ENCODE measurements at places on chromosomes 3 and 15.

- DNase-seq = no peak
Measured at GRCh38 chr15:64954395-64954794, 35.3 kb downstream of the SPG21 start.

DNA sequence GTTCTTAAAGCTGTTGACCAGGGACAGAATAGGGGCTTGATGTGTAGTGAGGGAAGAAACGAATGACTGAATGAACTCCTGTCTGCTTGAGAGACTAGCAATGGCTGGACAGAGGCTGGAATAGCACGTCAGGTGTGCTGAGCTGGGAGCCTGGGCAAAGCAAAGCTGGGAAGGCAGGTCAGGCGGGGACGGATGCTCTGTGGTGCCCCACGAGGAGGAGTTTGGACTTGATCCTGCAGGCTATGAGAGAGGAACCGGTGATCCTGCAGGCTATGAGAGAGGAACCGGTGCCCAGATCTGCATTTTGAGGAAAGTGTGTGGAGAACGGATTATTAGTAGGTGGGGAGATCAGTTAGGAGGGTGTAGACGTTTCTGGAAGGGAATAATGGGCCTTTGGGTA lies 31.3 kb upstream of the PSTPIP1 start:
- no peak for DNase-seq

DNA sequence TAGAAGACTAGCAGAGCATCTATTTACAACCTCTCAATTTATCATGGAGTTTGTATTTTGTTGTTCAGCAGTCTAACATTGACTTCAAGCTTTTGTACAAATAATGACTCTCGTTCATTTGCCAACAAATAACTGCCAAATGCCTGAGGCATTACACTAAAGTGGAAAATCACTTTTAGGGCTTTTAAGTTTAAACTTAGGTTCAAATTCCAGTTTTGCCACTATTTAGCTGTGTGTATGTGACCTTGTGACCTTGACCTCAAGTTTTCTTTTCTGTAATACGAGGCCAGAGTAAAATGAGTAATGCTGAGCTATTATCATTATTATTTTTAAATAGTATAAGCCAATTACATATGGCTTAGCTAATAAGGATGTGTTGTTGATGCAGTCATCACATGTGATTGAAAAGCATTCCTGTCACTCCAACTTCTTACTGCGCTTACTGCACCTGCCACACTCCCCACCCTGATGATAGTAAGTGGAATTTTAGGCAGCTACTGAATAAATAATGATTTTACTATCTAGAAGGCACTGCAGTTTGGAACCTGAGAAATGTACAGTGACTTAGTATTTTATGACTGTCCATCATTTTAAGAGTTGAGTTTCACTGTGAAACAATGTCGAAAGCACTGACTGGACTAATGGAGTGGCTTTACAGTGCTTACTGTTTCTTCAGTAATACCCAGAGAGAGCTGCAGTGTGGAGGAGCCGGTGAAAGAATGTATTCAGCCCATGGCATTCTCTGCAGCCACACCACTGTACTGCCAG lies 16.3 kb downstream of the ARL8B start:
- DNase-seq = no peak

DNA sequence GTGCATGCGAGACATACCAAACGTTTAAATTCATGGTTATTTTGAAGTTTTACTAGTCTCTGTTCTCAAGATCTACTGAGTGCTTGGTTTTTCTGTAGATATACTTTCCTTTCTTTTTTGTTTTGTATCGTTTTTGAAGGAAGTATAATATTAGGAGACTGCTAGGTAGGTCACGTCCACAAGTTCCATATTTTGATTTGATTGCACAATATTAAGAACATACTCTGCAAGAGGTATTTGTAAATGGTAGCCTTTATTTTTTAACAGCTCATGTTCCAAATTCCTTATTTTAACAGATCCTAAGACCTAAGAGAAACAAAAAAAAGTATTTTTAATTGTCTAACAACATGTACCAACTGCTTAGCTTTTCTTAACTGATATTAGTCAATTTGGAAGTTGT lies 156.7 kb downstream of the SERPINI1 start:
- DNase-seq = no peak

- no peak for DNase-seq
Measured at GRCh38 chr3:151460228-151460627, 633 bp downstream of the IGSF10 start.

GRCh38 chr15:84773716-84774115 lies 25.3 kb downstream of the ZNF592 start:
- no peak for DNase-seq

GRCh38 chr3:66449411-66449974 lies 51.3 kb downstream of the LRIG1 start:
- DNase-seq = no peak

- no peak for DNase-seq
Measured at GRCh38 chr15:60774829-60775463, 296.0 kb upstream of the ICE2 start.

DNA sequence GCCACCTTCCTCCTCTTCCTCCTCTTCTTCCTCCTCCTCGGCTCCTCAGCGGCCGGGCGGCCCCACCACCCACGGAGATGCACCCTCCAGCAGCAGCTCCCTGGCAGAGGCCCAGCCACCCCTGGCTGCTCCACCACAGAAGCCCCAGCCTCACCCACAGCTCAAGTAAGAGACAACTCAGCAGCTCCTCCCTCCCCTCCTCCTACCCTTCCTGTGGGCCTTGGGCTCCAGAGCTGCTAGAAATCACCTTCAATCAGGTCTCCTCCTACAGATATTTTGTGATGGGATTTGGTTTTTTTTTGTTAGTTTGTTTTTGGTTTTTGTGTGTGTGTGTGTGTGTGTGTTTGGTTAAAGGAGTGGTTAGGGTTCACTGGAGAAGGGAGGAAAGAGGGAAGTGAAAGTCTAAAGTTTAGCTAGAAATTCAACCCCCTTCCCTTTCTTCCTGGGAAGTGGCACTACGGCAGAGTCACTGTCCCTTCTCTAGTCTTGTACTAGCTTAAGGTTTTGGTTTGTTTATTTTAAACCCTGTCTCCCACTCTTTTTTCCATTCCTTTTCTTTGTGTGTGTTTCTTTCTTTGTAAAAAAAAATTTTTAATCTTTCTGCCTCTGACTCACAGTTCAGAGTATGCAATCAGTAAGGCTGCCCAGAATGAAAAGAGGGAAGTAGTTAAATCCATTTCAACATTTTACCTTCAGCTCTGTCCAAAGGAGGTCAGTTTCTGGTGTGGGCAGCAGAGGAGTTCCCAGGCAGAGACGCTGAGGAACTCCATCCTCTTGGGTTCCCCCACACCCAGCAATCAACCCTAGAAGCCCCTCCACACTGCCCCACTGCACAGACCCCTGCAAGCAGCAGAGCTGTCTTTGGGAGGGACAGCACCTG lies 29.0 kb upstream of the TIMP4 start:
- DNase-seq = no peak

DNA sequence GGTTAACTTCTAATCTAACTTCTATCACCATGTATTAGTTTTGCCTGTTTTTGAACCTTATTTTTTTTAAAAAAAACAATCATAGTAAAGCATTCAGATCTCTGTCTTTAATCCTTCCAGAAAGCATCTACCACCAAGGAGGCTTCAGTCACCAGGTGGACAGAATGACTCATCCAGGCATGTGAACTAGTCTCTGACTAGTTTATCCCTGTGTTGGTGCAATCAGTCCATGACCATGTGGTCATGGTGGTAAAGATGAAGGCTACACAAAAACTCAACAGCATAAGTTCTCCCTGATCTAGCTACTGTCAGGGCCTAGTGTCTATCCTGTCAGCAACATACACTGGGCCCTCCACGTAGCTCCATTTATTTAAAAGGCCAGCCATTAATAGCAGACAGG lies 750.6 kb downstream of the AGBL1 start:
- DNase-seq = no peak

DNA sequence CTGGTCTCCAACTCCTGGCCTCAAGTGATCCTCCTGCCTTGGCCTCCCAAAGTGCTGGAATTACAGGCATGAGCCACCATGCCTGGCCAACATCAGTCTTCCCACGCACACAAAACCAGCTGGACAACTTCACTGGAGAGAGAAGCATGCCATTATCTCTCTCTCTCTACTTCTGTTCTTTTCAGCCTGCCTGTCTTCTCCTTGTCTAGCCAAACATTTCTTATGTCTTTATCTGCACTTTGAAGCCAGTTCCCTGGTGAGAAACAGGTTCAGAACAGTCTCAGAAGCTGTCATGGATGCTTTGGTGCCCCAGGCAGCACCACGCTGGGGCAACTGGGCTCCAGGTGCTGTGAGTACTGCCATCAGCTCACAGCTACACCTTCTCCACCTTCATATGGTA lies 79.8 kb downstream of the PRICKLE2 start:
- DNase-seq = no peak

DNA sequence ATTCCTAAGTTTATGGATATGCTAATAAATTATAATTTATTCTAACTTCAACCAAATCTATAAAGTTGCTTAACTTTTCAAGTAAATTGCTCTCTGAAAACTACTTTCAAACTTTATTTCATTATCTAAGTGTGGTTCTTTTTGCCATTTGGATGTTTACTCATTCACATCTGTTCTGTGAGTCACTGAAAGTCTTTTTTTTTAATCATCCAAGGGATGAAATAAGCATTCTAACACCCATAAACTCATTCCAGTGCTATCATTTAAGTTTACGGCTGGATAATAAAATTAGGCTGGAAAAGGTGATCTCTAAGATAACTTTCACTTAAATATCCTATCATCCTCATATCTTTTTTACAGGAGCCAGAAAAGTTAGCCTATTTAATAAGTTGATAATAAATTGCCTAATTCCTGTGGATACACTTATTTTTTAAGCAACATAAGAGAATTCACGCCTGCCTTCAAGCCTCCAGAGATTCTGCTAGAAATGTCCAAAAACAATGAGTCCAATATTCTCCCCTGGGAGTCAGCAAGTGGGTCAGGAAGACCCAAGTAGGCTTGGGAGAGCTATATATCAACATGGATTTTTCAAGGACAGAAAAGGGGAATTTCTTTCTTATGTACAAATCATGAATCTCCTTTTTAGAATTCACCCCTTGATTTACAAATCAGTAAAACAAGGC lies 25.8 kb downstream of the SCG3 start:
- DNase-seq = no peak

DNA sequence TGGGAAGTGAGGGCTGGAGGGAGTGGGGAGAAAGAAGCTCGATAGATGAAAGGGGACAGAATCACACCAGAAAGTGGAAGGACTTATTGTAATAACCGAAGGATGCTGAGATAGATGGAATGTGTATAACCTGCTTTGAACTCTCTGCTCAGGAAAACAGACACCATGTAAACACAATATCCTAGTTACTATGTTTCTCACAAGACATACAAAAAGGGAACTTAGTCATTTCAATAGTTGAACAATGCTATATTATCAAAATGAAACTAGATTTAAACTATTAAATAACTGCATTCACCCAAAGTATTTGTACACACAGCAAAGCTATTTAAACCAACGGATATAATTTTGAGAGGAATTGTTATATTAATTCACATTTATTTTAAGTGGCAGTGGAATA lies 108.3 kb upstream of the GADL1 start:
- no peak for DNase-seq

GRCh38 chr15:74013374-74013894 lies 18.9 kb downstream of the PML start:
- DNase-seq = no peak

- no peak for DNase-seq
Measured at GRCh38 chr3:142273501-142273900, 48.1 kb upstream of the GK5 start.

GRCh38 chr3:86420990-86421739 lies 569.8 kb downstream of the VGLL3 start:
- DNase-seq = no peak

- DNase-seq = no peak
Measured at GRCh38 chr15:50261981-50262380, 3.5 kb downstream of the HDC start.

DNA sequence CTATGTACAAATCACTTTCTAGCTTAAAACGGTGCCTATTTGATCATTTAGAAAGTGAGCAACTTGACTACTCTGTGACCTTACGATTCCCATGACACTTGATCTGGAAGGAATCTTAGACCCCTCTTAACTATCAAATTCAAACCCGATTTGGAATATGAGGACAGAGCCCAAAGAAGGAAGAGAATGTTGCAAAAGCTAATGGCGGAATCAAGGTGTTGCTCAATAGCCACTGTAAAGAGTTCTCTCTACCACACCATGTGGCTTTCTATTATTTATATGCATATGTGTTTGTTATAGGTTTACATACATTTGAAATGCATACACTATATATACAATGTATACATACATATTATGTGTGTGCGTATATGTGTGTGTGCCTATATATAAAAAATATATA lies 39.9 kb downstream of the PYDC2 start:
- DNase-seq = no peak

DNA sequence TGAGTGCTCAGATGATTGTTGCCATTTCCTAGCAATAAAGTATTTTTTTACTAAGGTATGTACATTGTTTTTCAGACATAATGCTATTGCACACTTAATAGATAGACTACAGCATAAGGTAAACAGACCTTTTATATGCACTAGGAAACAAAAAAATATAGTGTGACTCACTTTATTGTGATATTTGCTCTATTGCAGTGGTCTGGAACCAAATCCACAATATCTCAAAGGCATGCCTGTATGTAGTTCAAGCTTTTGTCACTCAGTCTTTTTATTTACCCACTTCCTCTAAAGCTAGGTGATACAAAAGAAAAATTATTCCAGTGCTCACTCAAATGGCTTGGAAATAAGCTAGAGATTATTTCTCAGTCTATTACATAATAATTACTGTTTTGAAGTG lies 209.9 kb upstream of the VEPH1 start:
- no peak for DNase-seq

DNA sequence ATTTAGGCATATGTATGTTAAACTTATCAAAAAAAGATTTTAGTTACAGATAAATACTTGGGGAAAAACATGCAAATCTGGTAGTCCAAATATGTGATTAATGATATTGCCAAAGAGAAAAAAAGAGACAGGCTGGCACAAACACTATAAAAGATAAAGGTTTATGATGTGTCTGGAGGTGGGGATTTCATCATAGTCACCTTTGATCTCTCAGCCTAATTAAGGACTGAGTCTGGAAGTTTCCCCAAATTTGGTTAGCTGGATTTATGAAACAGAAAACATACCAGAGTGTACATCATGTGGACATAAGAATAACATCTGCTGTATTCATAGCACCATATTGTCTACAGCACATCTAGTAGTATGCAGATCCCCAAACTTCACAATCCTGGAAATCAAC lies 157.0 kb downstream of the FGF12 start:
- DNase-seq = no peak

GRCh38 chr15:95680728-95681127 lies 649.8 kb upstream of the NR2F2 start:
- no peak for DNase-seq

Measured in HS-27A (cell line).